ENCODE measurements at places on chromosomes 2 and 18.

DNA sequence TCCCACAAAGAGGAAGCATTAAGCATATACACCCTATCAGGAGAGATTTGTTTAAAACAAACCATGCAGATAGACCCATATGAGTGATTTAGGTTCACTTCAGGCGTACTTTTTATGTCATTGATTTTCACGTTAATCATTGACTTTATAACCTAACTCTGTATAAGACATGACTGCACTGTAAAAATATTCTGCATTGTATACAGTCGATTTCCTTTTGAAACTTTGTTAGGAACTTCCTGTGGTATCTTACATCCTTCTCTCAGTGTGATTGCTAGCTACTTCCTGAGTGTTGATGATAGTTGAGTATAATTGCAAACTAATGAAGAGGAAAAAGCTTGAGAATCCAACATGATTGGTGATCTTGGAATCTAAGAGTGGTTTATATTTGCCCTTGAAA lies 69.4 kb downstream of the XIRP2 start:
- no peak for DNase-seq

- no peak for DNase-seq
Measured at GRCh38 chr2:7403092-7403775, 486.0 kb downstream of the RNF144A start.

GRCh38 chr2:27263287-27264252 lies 723 bp upstream of the SLC30A3 start:
- DNase-seq, result no peak

GRCh38 chr2:223725494-223725893 lies 111.9 kb downstream of the AP1S3 start:
- DNase-seq, result no peak

- no peak for DNase-seq
Measured at GRCh38 chr2:234374736-234375135, 122.1 kb downstream of the ARL4C start.

- no peak for DNase-seq
Measured at GRCh38 chr2:29272311-29272710, 157.1 kb downstream of the CLIP4 start.

DNA sequence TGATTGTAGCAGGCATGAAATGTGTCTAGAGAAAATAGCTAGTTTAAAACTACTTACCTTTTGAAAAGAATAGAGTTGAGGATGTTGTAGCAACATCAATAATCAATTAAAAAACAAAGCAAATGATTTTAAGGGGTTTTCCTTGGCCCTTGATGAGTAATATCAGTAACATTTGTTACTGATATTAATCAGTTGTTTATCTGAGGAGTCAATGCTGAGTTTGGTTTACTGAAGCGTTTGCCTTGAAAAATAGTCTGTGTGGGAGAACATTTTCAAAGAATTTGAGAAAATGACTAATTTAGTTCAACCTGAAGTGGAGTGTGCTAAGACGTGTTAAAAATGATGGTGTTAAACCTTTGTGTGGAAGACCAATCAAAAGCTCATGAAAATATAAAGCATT lies 9.3 kb downstream of the PTH2R start:
- peak; percentile 61 for DNase-seq

- no peak for DNase-seq
Measured at GRCh38 chr2:184504252-184504651, 94.1 kb upstream of the ZNF804A start.

- DNase-seq, result no peak
Measured at GRCh38 chr2:174482854-174483253, 4.0 kb downstream of the GPR155 start.

GRCh38 chr2:39377226-39377939 lies 59.7 kb downstream of the MAP4K3 start:
- peak; percentile 19 for DNase-seq

DNA sequence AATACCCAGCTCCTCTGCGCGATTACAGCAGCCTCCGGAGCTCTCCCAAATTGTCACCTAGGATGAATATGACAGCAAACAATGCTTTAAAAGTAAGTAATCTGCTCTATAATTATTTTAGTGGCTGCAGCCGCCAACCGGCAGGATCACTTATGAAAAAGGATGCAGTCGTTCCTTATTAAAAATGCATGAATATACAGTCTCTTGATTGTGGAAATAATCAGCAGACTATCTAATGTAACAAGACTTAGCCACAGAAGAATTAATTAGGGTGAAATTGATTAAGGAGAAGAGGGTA lies 71.8 kb upstream of the STPG4 start:
- DNase-seq, result no peak

DNA sequence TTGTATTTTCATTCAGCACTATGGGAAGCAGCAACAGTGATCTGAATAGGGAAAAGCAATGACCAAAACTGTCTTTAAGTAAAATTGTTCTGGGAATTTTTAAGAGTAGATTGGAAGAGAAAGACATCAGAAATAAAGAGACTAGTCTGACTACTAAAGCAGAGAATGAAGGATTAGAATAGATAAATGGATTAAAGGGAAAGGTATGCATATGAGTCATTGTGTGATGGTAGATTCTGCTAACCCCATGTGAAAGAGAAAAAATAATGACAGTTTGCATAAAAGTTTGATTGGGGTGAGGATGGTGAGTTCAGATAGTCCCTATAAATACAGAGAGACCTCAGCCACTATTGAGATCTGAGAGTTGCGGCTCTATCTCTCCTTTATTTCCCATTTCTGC lies 139.6 kb upstream of the DCC start:
- DNase-seq, result no peak
